Muscle of back (tissue), 13 donors: ENCODE measurements at places on chromosomes 13 and 19. TPM values are rescaled to one million over a fixed set of nuclear protein-coding genes. Genes with fewer than 3 reads are reported as not detected.

- DNase-seq, result no peak
Measured at GRCh38 chr19:15290166-15290565, 42.2 kb downstream of the BRD4 start.

- DNase-seq, result peak; percentile 16
Measured at GRCh38 chr13:52428295-52428694, 22.1 kb downstream of the VPS36 start.

GRCh38 chr19:39297931-39298634 is 1.9 kb downstream of the IFNL1 start:
- no peak for DNase-seq

- DNase-seq, result no peak
Measured at GRCh38 chr19:10478476-10478875, 24.7 kb downstream of the KEAP1 start.

- DNase-seq, result no peak
Measured at GRCh38 chr19:18653853-18654252, 17.0 kb downstream of the KLHL26 start.

- no peak for DNase-seq
Measured at GRCh38 chr13:83804356-83804962, 77.8 kb downstream of the SLITRK1 start.

- no peak for DNase-seq
Measured at GRCh38 chr13:43132911-43133310, 109.5 kb downstream of the DNAJC15 start.

DNA sequence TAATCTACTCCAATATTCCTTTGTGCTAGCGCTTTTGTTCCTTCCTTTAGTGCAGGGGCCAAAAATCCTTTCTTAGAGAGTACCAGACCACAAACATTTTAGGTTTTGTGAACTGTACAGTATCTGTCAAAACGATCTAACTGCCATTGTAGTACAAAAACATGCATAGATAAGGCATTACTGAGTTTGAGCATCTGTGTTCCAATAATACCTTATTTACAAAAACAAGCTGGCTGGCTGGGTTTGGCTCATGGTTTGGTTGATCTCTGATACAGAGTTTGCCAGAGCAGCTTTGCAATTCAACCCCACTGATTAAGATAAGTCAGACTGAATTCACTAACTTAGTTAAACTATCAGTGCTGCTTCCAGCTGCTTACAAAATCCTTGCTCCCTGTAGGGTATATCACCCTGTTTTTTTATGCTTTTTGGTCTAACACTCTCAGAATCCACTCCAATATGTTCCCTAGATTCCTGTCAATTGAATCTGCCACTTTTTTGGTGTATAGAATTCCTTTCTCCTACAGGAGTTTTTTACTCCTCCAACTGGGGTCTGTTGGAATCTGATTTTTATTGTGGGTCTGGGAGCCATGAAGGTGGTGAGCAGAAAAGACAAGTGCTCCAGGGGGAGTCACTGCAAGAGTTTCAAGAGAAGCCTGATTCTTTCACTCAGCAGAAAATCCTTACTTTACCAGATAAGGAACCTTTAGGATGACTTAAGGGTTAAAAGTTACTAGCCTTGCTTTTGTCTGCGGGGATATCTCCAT is 1399.4 kb downstream of the EFNB2 start:
- no peak for DNase-seq

- no peak for DNase-seq
Measured at GRCh38 chr19:7391218-7391670, 42.5 kb downstream of the ARHGEF18 start.

GRCh38 chr13:42836930-42837690 is 55.7 kb downstream of the FAM216B start:
- peak; percentile 59 for DNase-seq

DNA sequence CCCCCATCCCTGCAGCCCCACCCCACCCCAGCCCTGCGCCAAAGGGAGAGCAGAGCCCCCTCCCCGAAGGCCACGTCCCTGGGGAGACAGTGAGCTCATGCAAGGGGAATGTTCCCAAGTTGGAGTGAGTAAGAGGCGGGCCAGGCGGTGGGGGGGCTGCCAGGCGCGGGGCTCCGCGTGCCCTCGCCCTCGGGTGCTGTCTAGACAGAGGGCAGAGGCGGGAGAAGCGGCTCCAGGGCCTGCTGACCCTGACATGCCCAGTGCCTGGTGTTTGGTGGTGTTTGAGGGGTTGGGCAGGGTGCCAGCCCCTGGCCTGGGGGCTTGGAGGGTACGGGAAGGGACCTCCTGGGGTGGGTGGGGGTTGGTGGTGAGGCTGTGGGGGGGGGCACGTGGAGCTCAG is 1.0 kb downstream of the FSTL3 start:
- DNase-seq, result no peak

- DNase-seq, result no peak
Measured at GRCh38 chr13:113931841-113932459, 41.9 kb downstream of the C13orf46 start.

DNA sequence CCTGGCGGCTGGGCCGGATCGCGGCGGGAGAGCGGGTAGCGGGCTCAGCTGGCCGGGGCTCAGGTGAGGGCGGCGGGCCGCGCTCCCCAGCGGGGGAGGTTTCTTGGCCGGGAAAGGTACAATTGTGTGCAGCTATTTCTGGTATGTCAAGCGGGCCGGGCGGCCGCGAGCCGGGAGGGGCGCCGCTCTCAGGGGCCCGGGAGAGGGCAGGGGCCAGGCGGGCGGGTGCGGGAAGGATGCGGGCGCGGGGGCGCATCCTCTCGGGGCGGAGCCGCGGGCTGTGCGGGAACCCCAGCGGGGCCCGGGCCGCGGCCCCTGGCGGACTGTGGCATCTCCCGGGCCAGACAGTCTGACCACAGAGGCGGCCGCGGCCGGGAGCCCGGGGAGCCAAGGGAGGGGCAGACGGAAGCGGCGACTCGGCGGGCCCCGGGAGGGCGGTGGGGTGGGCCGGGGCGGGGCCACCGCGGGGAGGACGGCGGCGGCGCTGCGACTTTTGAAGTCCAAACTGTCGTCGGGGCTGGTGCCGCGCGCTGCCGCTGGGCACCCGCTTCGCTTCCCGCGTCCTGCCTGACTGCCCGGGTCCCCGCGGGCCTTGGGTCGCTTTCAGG is at the start of gene LMO7:
TSS of gene LMO7 (plus strand) at position 503 of the 608 bp plus-strand sequence. CDS start 328 bp downstream, outside the sequence.
- peak; percentile 44 for DNase-seq

GRCh38 chr13:39253774-39254173 is 215.5 kb downstream of the NHLRC3 start:
- peak; percentile 71 for DNase-seq

- no peak for DNase-seq
Measured at GRCh38 chr19:9354651-9355050, 8.2 kb upstream of the ZNF177 start.

- DNase-seq, result peak; percentile 84
Measured at GRCh38 chr19:1173845-1174809, at the start of gene SBNO2. Gene SBNO2 (minus strand): TSS chr19:1174268. CDS start chr19:1154276, 19,992 bp downstream.

The RHPN2 gene
- 1.2 TPM for polyA plus RNA-seq

The CEACAM20 gene
- not detected for polyA plus RNA-seq

The KCNC3 gene
- 1.1 TPM for polyA plus RNA-seq

The NLRP11 gene
- polyA plus RNA-seq, result not detected

The ZIM2 gene
- 3.4 TPM for polyA plus RNA-seq

The CAMSAP3 gene
- 0.24 TPM for polyA plus RNA-seq

The NLRP5 gene
- not detected for polyA plus RNA-seq

The CPB2 gene
- not detected for polyA plus RNA-seq

The KCNRG gene
- polyA plus RNA-seq, result 0.69 TPM

The ADGRL1 gene
- 27.0 TPM for polyA plus RNA-seq
